OCI-LY7 (cell line): ENCODE measurements at places on chromosomes 13 and 19. TPM values are rescaled to one million over a fixed set of nuclear protein-coding genes. Genes with fewer than 3 reads are reported as not detected.

Gene ZNF229
- total RNA-seq, result not detected in 2 replicates

Gene LYPD5
- total RNA-seq, result not detected in 2 replicates

GRCh38 chr13:76378767-76379166 is 507.4 kb downstream of the KCTD12 start:
- DNase-seq, result no peak

DNA sequence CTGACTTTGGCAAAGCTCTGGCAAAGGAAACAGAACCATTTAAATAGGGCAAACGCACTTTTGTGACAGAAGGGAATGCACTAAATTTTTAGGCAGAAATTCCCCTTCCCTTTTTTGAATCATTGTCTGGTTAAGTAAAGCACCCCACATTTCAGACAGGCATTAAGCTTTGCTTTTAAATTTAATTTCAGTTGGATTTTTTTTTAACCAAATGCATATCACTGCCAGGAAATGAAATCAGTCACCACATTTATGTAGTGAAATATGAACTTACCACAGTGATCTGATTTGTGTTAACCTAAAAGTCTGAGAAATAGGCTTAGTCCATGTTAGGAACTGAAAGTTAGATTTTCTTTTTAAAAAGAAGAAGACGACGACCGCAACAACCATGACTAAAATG is 10.8 kb downstream of the GPR183 start:
- DNase-seq, result no peak

DNA sequence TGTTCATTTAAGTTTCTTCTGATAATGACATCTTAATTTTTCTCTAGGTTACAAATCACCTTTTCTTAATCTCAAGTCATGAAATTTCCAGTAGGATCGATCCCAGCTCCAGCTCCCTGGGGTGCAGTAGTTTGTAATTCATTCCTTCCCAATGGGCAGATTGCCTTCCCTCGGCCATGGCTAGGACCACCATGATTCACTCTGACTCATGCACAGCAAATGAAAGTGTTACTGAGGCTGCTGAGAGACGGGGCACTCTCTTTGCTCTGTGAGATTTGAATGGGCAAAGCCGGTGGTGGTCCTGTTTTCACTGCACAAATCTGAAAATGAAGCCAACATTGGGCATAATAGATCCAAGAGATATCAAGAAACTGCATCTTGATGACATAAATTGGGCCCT is 202.8 kb upstream of the IRS2 start:
- no peak for DNase-seq

DNA sequence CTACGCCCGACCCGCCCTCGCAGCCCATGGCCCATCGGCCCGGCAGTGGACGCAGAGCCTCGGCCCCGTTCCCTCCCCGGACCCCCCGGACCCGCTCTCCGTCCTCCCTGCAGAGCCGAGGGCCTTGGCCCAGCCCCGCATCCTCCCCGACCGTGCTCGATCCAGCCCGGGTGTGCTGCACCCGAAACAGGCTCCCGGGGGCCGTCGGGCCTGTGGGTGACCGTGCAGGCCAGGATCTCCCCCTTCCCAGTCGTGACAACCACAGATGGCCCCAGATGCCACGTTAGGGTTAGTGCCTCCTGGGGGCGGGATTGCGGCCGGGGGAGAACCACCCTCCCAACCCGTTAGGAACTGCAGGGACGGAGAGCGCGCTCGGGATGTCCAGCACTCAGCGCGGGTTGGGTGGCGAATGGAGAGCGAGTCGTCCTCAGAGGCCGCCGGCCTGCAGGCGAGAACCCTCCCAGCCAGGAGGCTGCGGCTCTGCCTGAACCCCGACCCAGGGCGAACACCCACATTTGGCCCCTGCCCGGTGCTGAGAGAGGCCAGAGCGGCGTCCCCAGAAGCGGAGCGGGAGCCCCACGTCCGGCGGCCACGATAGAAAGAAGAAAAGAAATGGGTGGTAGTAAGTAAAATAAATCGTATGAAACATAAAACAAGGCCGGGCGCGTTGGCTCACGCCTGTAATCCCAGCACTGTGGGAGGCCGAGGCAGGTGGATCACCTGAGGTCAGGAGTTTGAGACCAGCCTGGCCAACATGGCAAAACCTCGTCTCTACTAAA is 6.7 kb upstream of the MADCAM1 start:
- DNase-seq, result peak; percentile 24
